ENCODE measurements at places on chromosomes 1 and 21.

DNA sequence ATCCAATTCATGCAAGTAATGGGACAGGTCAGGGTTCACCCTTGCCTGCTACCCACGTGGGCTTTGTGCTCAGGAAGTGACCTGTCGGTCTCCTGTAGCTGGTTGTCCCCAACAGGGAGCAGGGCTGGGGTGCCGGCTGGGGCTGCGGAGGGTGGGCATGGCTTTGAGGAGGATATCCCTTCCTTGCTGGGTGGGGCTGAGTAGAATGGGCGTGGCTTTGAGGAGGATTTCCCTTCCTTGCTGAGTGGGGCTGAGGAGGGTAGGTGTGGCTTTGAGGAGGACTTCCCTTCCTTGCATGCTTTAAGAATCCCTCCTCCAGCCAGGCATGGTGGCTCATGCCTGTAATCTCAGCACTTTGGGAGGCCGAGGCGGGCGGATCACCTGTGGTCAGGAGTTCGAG is 151.3 kb downstream of the CLIC6 start:
- DNase-seq, result no peak

DNA sequence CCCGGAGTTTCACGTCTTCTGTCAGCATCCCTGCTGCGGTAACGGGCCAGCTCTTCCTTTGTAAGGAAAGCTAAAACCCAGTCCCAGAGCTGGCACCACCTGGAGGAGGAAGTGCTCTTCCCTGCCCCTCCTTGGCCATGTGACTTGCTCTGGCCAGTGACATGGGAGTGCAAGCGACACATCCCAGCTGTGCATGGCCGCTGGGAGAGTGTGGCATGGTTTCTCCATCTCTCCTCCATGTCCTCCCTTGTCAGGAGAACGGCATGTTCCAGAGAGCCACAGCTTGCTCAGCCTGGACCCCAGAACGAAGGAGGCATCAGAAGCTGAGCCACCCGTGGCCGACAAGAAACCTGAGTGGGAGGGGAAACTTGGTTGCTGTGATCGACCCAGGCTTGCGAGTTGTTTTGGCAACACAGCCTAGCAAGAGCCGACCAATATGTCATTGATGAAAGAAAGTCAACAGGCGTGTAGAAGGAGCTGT is 2.7 kb upstream of the PRXL2B start:
- DNase-seq, result no peak

GRCh38 chr21:25031750-25032149 is 575.5 kb downstream of the MRPL39 start:
- DNase-seq, result no peak

GRCh38 chr1:156896490-156897033 is 3.0 kb downstream of the PEAR1 start:
- DNase-seq, result no peak

DNA sequence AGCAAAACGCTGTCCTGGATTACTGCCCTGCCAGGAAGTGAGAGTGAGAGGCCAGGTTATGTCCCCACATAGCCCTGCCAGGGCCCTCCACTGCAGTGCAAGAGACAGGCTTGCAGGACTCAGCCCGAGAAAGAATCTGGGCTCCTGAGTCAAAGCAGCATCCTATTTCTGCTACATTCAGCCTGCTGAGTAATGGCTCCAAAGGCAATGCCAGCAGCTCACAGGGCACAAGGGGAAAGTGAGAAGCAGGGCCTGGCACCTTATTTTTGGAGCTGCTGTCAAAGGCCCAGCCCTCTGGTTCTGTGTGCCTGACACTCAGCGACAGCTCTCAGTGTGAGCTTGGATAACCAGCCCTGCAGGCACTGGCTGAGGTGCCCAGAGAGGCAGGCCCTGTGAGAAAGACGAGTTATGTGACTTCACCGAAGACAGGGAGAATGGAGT is 83.9 kb downstream of the DTL start:
- DNase-seq, result no peak

DNA sequence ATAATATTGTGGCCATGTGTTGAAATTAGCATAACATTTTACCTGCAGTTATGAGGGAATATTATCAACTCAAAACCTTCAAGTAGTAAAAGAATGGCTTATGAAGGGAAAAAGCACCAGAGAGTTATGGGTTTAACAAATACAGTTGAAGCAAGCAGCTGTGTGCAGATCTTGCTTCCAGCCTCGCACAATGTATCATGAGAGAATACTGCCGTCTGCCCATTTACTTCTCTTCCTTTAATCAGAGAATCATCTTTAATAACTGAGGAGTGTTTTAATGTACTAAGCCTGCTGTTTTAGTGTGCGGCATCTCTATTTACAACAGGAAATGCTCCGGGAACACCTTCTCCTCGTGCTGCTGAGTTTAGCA is 120.9 kb downstream of the ATG4C start:
- DNase-seq, result no peak

- no peak for DNase-seq
Observed at GRCh38 chr1:149986486-149987296, 23.8 kb downstream of the OTUD7B start.

DNA sequence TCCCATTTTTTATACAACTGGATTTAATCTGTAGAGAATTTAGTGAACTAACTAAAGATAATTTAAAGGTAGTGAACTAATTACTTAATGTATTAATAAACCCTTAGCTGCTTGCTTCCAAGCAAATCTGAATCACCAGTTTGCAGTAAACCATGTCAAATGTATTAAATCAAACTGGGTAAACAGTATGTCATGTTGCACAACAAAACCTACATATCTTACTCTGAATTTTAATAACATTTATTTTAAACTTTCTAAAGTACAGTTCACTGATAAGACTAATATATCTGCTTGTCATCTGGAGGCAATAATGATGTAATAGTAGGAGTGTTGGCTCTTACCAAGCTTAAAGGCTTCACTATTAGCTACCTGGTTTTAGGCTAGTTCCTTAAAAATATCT is 52.5 kb upstream of the SCYL3 start:
- no peak for DNase-seq

DNA sequence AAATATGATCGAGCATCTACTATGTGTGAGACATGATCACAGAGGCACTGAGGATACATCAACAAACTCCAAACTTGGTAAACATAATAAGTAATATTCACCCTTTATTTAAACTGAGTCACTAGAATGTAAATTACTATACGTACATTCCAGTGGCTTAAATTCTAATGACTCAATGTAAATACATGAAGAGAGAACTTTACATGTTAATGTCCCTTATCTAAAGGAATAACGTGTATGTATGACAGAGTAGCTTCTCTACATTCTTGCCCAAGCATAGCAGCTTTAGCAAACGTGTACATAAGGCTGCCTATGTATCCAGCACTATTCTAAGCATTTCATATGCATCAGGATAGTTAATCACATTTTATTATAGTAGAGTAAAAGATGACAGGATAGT is 111.8 kb upstream of the CYYR1 start:
- DNase-seq, result no peak

- DNase-seq, result no peak
Observed at GRCh38 chr1:116989835-116990234, 11.7 kb upstream of the CD101 start.

GRCh38 chr1:177948336-177948972 is 21.4 kb downstream of the SEC16B start:
- DNase-seq, result no peak

DNA sequence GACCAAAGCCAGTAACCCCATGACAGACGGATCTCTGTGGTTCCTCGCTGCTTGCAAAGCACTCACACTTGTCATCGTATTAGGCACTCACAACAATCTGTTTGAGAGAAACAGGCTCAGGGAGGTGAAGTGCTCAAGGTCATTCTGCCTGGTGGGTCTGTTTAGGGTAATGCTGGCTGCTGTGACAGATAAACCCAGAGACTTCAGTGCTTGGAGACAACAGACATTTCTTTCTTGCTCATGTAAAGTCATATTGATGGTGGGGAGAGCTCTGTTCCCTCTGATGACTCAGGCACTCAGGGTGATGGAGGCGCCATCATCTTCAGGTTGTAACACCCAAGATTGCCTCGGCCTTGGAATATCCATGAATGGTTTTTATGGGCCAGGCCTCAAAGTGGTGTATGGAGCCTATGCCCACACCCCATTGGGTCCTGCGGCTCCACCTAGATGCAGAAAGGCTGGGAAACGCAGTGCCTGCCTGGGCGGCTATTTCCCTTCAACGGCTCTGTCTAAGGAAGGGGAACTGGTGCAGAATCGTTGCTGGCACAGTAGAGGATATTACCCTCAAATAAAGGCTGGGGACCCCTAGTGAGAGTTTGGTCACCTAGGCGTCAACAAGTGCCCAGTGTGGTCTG is 71.6 kb upstream of the SELENON start:
- DNase-seq, result no peak

- no peak for DNase-seq
Observed at GRCh38 chr1:47917687-47918086, 79.5 kb downstream of the TRABD2B start.

GRCh38 chr1:224420106-224420505 is 14.5 kb downstream of the WDR26 start:
- no peak for DNase-seq

GRCh38 chr1:87331365-87332241 is 2.9 kb downstream of the LMO4 start:
- no peak for DNase-seq

DNA sequence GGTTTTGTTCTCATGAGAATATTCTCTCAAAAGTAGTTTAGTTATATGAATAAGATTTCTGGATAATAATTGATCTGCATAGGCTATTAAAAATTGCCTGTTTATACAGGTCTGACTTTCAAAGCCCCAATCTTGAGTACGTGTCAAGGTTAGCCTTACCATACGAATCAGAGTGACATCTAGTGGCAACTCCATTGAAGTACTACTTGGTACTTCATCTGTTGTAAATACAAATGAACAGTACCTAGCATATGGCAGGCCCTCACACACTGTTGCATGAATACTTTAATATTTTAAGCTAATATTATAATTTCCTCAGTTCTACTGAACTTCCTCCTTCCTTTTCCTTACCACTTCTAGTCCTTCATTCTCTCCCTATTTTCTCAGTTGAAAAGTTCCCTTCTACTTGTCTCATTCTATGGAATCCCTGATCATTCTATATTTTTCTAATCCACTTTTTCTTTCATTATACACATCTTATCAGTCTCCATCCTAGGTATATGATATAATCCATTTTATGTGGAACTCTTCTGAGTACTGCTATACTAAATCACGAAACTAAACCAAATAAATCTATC is 101.2 kb downstream of the AKT3 start:
- no peak for DNase-seq

GRCh38 chr1:109895720-109896504 is 14.7 kb upstream of the CSF1 start:
- DNase-seq, result no peak

GRCh38 chr1:247421074-247421473 is 5.1 kb downstream of the NLRP3 start:
- DNase-seq, result no peak

- no peak for DNase-seq
Observed at GRCh38 chr1:32771561-32772280, 45.4 kb downstream of the YARS1 start.

- no peak for DNase-seq
Observed at GRCh38 chr1:112239683-112240330, 156.2 kb upstream of the CTTNBP2NL start.

GRCh38 chr1:228944296-228944695 is 209.0 kb downstream of the RHOU start:
- peak; percentile 37 for DNase-seq

Measured in vagina (tissue), 2 donors.